RPMI7951 (cell line): ENCODE measurements at places on chromosomes 12 and 14. TPM values are rescaled to one million over a fixed set of nuclear protein-coding genes. Genes with fewer than 3 reads are reported as not detected.

SLC10A1 gene
- not detected in 2 replicates for total RNA-seq

GRCh38 chr14:83251402-83251801 lies 1717.7 kb upstream of the SEL1L start:
- DNase-seq = no peak

MYF6 gene
- not detected in 2 replicates for total RNA-seq

GRCh38 chr14:92552066-92552465 lies 38.5 kb downstream of the RIN3 start:
- DNase-seq = peak; percentile 34

GRCh38 chr12:120775862-120776552 lies 50.4 kb downstream of the ACADS start:
- no peak for DNase-seq

OVCH1 gene
- not detected in 2 replicates for total RNA-seq

LYSET gene
- total RNA-seq = 10.2 and 15.4 TPM in 2 replicates
